Eye (tissue), 1 donor: ENCODE measurements at places on chromosomes 6 and 20.

DNA sequence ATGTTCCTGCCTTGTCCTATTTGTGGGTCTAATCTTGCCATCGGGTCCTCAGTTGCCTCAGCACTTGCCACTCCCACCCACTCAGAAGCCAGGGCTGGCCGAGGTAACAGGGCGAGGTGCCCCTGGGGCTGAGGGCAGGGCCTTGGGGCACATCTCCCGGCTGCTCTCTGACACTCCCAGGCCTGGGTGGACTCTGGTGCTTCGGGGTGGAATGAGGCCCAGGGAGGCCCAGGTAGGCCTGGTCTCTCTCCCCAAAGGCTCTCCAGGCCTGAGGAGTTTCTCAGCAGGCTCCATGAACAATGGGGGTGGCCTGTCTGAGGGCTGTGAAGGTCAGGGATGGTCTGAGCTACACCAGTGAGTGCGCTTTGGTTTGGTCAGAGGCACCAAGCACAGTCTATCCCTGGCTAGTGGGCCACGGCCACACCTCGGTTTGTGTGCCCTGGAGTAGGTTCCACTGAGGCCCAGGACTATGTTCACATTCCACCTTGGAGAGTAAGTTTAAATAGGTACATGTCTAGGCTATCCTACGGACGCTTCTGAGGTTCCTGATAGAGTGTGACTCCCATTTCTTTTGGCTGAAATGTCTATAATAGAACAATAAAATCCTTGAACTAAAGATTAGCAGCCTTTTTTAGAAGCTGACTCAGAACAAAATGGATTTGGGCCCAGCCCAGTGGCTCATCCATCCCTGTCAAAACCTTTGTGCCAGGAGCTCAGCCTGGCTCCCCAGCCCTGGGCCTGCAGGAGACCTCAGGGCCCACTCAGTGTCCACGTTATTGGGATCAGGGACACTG is 78.8 kb downstream of the SLC24A3 start:
- no peak for DNase-seq

DNA sequence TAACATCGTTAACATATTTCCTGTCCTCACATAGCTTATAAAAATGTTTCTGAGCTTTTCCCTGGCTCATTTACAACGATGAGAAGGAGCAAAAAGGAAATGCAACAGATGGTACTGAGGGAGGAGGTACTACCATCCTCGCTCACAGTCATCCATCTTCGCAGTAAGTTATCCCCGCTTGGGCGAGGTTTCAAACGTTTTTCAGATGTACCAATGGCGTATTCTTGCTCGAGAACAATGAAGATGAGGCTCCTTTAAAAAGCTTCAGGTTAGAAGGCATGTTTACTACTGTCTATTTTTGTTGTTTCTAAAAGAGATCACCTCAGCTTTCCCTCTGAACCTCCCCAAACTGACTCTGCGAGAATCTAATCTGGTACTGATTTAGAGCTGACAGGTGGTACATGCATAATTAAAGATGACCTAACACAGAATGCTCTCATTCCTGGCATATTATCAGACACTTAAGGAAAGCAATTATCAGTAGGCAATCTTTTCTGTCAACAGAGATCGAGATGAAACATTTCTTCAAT is 178.7 kb downstream of the GJA10 start:
- peak; percentile 45 for DNase-seq

DNA sequence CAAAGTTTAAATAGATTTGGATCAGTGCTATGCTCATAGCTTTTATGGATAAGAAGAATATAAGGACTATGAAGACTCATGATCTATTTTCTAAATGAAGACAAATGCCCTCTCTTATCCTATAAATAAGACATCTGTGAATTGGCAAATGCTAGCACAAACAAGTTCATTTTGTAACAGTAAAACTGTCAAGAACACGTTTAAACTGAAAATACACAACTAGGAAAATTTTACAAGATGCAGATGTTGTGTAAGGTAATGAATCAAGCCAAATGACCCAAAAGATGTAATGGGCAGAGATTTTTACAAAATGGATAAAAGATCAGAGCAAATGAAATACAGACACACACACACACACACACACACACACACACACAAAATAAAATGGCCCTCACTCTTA is 180.5 kb downstream of the MOXD1 start:
- DNase-seq = no peak

DNA sequence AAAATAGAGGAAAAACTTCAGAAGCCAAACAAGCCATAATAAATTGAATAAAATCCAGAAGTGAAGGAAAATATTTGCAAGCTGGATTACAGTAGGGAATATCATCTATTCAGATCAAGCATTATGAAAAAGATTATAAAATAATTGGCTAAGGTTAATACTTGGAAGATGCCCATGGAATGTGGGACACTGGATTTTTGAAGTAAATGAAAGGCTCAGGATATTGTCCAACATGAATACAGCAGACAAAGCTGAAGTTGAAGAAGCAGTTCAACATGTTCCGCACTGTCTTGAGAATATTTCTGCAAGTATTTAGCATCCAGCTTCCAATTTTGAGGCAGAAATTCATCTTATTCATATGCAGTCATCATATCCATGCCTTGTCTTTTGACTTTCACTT is 1278.4 kb upstream of the GJE1 start:
- no peak for DNase-seq

DNA sequence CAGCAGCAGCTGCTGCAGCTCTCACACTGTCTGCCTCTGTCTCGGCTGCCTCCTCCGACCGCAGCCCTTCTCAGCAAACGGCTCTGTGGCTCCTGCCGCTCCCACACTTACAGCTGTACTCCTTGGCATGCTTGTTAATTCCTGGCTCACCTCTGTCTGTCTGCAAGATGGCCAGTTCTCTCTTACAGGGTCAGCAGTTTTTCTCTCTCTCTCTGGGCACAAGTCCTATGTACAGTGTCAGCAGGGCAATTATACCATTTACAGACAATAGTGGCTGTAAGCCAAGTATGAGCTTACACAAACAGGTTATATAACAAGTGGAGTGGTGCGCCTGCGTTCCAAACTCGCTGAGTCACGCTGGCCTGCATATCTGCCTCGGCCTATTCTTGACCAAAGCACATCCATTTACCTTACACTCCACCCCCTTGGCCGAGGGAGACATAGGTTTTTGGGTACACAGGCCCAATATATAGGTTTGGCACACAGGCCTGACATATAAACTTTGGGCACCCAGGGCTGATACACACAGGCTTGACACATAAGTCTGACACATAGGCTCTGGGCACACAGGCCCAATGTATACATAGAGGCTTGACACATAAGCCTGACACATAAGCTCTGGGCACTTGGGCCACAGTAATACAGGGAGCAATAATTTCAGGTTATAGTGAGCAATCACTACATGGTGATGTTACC is 4.4 kb downstream of the ZKSCAN3 start:
- DNase-seq = no peak
